ENCODE measurements at places on chromosomes 6 and 20.

DNA sequence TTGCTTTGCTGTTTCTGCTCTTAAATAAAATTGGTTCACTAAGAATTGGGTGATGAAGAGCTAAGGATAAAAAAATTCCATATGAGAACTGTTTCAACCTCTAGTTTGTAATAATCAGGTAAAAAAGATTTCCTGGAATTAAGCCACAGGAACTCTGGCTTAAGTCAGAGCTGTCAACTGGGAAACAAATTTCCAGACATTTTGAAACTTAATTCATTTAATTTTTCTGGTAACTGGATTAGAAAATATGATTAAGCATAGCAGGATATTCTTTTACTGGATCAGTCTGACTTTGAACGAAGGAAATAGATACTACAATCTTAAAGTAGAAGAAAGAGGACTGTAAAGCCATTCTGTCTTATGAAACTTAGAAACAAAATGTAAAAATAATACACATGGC, 1.3 kb upstream of the VIP start:
- no peak for DNase-seq

- no peak for DNase-seq
These were observed 257.1 kb downstream of the BCKDHB start for GRCh38 chr6:80363501-80364122.

- DNase-seq, result no peak
These were observed 628 bp downstream of the RBM24 start for GRCh38 chr6:17281497-17282481.

- DNase-seq, result peak; percentile 54
These were observed at the start of gene MAFB for GRCh38 chr20:40689100-40689942. MAFB (minus strand) TSS chr20:40689236; CDS start chr20:40688850, 386 bp downstream.

GRCh38 chr6:35049900-35050756, 91.0 kb downstream of the TCP11 start:
- no peak for DNase-seq

DNA sequence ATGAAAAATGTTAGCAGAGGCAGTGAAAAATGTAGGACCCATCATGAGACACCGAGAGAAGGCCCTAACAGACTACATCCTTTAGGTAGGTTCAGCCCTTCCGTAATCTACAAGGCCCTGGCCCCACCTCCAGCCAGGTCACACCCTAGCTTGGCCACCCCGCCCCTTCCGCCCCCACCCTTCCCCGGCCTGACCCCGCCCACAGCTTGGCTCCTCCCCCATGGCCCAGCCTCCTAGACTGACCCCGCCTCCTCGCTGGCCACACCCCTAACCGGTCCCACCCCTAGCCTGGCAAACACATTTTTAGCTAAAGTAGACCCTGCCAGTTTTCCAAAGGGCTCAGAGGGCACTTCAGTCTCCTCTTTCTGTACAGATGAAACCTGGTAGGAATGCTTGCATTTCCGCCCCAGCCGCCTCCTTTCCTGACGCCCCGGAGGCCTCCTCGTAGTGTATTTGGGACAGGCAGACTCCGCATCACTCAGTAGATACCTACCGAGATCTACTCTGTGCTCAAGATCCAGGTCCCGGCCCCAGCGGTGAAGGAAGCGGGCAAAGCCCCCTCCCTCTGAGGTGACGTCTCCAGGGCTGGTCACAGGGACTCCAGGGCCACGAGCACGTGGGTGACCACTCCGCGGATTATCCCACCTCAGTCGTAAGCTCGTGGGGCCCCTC, 443.5 kb downstream of the PREX1 start:
- DNase-seq, result no peak
